ENCODE measurements at places on chromosomes 1 and 21. TPM values are rescaled to one million over a fixed set of nuclear protein-coding genes. Genes with fewer than 3 reads are reported as not detected.
A peak's percentile ranks its signal among the peaks of the same experiment; 100 is the strongest.

PLA2G2C gene
- total RNA-seq: not detected

RPTN gene
- not detected for total RNA-seq

JAK1 gene
- total RNA-seq: 16.9 TPM

MRPL55 gene
- total RNA-seq: 61.5 TPM

DNA sequence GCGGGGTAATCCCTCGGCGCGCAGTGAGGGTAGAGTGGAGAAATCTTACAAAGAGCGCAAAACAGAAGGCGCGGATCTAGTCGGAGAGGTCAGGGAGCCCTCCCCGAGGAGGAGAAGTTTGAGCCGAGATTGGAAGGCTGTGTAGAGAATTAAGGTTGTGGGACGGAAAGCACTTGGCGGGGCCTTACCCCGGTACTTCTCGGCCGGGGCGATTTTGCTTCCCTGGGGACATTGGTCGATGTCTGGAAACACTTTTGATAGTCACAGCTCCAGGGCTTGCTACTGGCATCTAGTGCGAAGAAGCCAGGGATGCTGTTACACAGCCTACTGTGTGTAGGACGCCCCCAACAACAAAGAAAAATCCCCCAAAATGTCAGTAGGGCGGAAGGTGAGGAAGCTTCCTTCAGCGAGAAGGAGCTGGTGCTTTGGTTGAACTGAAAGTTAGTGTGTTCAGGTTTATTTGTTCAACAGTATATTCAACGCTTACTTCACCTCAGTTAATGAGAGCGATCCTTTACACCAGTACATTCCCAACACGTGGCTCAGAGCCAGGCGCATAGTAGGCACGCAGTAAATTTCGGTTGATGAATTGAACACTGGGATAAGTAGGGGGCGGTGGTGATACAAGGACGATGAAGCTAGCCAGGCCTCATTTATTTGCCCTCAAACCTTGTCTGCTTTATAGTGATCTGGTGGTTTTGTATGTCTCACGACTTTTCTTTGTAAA lies 807 bp downstream of the CEP85 start:
- peak; percentile 44 for DNase-seq

GRCh38 chr1:106755682-106756406 lies 300.6 kb upstream of the PRMT6 start:
- DNase-seq: no peak

Measured in glutamatergic neuron (in vitro differentiated cells).